T-helper 2 cell (primary cell): ENCODE measurements at places on chromosomes 6 and 20.

DNA sequence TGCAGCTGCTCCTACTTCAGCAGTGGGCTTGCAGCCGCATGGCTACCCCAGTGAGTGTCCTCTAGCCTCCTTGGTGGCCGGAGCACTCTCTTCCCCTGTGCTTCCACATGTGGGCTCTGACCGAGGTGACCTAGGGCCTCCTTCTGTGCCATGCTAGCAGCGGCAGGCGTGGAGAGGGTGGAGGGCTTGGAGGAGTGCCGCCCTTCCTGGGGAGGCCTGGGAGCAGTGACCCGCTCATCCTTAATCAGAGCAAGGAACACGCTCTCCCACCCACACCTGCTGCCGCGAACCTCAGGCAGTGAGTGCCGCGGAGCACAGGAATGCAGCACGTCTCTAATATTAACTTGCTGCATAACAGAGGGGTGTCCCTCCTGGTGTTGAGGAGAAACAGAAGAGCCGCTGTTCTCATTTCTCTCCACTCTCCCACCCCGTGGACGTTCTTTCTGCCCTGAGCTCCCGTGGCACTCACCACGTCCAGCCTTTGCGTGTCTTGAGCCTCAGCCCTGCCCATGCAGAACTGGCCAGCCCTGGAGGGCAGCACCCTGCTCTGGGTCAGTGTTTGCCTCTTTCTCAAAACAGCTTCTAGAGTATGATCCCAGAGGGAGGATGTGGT lies 31.9 kb downstream of the DUSP22 start:
- DNase-seq, result no peak

DNA sequence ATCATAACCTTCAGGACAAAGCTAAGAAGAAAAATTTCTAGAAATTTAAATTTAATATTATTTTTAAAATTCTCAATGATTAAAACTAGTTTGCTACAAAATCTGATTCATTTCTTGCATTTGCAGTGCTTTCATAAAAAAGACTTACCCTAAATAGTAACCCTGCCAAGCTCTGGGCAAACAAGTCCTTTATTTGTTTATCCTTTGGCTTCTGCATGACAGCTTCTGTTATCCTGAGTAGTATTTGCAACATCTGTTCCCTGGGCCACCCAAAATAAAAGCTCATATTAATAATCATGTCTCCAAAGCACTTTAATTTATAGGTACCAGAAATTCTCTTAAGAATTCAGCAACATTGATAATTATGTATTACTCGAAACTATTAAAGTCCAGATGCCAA lies 101.3 kb downstream of the RALGAPA2 start:
- no peak for DNase-seq

- no peak for DNase-seq
Observed at GRCh38 chr6:6179858-6180623, 140.4 kb downstream of the F13A1 start.

GRCh38 chr20:36532388-36532787 lies 8.9 kb upstream of the MYL9 start:
- no peak for DNase-seq

DNA sequence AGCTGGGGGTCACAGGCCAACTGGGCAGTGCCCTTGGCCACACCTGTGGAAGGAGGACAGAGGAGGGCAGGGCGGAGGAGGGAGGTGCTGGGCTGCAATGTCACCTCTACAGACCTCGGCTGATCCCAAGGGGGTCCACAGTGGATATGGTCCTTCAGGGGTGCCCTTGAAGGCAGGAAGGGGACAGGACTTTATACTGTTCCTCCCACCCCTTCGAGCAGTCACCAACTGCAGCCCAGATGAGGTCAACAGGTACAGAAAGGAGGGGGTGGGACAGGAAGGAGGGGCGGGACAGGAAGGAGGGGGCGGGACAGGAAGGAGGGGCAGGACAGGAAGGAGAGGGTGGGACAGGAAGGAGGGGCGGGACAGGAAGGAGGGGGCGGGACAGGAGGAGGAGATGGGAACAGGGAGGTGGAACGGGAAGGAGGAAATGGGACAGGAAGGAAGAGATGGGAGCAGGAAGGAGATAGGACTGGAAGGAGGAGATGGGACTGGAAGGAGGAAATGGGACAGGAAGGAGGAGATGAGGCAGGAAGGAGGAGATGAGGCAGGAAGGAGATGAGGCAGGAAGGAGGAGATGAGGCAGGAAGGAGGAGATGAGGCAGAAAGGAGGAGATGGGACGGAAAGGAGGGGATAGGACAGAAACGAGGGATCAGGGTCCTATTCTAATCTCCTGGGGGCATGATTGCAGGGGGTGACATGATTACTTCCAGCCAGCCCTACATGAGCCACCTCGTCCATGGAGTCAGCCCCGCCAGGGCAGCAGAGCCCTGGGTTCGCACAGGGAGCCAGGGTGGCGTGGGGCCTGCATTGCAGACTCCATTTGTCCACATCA lies 19.4 kb upstream of the MRGBP start:
- DNase-seq, result peak; percentile 16

- no peak for DNase-seq
Observed at GRCh38 chr6:100686216-100686615, 194.9 kb downstream of the ASCC3 start.

- DNase-seq, result peak; percentile 83
Observed at GRCh38 chr6:138454981-138455706, 44.1 kb downstream of the NHSL1 start.

- DNase-seq, result no peak
Observed at GRCh38 chr6:156687789-156688619, 89.2 kb upstream of the ARID1B start.

DNA sequence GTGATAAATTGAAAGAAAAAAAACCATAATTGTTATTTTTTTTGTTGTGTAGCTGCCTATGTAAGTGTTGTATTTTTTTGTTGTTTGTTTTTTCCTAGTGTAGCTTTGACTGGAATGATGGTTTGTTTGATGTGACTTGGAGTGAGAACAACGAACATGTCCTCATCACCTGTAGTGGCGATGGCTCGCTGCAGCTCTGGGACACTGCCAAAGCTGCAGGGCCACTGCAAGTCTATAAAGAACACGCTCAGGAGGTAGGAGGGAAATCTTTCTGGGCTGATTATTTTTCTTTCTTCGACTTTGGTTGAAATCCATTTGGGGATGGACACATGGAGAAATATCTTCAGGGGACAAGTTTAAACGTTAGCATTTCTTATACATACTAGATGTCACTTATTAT lies 3.8 kb downstream of the PEX7 start:
- no peak for DNase-seq

DNA sequence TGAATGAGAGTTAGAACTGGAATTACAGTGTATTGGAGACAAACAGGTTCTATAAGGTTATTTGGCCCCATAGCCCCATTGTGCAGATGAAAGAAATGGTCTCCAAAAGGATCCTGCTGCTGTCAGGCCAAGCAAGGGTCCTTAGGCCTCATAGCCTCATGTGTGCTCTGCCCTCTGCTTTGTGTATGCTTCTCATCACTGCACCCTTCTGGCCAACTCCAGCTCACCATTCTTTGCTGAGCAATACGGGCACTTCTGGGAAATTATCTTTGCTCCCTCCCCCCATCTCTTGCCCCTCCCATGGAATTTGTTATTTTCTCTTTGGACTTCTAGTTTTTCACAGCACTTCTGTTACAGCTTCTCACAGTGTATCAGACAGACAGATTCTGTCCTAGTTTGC lies 298.8 kb downstream of the FOXA2 start:
- no peak for DNase-seq

DNA sequence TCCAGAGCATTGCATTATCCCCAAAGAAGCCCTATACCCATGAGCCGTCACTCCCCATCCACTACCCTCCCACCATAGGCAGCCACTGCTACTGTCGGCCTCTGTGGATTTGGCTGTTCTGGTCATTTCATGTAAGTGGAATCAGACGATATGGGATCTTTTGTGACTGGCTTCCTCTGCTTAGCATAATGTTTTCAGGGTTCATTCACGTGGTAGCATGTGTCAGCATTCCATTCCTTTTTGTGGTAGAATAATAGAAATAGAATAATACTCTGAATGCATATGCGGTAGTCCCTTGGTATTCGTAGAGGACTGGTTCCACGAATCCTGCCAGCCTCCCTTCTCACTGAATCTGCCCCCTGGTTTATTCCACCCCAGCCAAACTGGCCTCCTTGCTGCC lies 402.6 kb upstream of the SULF2 start:
- no peak for DNase-seq

DNA sequence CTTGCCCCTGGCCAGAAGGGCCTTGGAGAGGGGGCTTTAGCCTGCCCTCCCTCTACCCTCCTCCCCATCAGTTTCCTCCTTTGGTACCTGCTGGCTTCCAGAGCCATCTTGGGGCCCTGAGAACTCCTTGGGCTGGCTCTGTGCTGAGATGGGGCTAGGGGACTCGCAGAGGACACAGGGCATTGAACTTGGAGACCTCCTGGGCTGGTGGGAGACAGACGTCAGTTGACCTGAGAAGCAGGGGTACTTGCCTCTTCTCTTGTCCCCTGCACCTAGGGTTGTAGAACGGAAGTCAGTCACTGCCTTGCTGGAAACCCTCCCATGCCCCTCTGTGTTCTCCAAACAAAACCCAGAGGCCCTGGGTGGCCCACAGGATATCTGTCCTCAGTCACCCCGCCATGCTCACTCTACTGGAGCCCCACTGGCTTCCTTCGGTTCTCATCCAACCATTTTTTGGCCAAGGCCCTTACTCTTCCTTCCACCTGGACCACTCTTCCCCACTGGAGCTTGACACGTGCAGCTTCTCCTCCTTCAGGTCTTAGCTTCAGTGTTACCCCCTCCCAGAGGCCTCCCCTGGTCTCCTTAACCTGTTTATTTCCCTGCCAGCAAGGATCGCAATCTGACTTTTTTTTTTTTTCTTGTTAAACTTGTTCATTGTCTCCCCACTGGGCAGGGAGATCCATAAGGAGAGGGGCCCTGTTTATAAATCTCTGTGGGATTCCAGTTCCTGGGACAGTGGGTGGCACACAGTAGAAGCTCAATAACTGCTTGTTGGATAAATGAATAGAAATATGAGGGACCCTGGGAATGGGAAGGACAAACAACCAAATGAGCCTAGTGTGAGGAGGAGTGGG lies 971 bp downstream of the RBCK1 start:
- no peak for DNase-seq

DNA sequence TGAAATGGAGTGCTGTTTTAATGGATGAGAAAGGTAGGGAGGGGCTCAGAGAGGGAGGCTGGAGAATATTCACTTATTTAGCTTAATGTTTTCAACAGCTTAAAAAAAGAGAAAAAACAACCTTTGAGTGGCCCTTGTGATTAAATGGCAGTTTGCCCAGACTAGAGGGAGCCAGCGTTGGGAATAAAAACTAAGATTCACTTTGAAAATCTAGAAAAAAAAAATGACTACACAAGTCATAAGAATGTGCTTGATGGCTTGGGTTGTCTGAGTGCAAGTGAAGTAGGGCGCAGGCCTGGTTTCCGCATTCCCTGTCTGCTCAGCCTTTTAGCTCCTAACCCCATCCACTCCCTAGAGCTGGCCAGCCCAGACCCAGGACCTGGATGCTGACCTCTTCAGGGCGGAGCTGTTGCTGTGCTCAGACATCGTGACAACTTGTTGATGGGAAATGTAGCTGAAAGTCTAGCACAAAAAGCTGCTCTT lies 28.9 kb downstream of the UTRN start:
- DNase-seq, result no peak

GRCh38 chr6:129340983-129341382 lies 369.0 kb downstream of the ARHGAP18 start:
- no peak for DNase-seq

DNA sequence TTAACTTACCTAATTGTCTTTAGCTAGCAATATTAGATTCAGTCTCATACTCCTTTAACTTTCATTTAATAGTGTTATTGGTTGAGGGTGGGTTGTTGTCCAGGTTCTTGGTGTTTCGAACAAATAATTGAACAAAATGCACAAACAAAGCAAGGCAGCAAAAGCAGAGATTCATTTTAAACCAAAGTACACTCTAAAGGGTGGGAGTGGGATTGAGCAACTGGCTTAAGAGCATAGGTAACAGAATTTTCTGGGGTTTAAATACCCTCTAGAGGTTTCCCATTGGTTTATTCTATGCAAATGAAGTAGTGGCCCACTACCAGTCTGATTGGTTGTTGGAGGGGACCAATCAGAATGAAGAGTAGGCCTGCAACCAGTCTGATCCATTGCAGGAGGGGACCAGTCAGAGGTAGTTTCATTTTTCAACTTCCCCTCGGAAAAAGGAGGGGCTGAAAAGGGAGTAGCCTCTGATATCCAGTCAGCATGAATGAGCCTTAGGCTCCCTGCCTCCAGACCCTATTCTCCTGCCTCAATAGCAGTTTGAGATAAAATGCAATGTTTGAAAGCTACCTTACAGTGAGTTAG lies 26.3 kb upstream of the RAB23 start:
- no peak for DNase-seq

GRCh38 chr6:5257400-5257799 lies 3.4 kb downstream of the LYRM4 start:
- no peak for DNase-seq

DNA sequence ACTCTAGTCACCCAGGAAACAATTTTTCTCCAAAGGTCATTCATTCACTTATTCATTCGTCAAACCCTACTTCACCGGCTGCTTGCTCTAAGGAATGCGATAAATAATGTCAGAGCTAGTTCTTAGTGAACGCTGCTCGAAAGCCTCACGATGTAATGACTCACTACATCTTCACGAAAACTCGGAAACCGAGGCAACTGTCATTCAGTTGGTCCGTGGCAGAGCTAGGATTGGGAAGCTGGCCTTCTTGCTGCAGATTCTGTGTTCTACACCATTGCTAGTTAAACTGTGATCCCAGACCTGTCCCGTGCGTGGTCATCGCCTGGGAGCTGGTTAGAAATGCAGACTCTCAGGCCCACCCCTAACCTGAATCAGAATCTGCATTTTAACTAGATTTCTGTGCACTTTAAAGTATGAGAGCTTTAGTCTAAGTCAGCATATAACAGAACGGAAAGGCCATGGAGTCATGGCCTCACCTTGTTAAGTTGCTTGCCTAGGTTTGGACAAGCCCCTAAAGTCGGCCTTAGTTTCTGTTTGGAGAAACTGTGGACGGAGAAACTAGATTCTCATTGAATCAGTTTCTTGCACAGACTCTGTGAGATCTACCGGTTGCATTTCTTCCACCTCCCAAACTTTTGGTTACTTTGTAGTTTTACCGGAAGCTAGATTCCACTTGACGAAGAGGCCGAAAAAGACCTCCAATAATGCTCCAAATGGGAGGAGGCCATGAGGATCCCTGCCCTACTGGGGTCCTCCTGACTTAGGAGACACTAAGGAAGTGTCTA lies 651 bp upstream of the CCND3 start:
- DNase-seq, result no peak

DNA sequence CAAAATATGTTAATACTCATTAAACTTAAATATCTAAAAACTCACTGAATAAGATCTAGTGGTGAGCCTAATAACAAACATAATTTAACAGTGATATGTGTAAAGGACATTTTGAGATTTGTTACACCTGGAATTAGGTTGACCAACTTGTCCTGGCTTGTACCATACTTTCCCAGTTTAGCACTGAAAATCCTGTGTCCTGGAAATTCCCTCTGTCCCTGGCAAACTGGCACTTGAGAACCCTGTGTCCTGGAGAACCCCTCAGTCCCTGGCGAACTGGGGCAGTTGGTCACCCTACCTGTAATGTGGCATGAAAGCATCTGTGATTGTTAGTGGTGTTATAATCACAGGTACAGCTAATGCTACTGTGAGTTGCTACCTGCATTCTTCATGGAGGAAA lies 6.9 kb upstream of the PRND start:
- DNase-seq, result no peak

GRCh38 chr20:50138479-50139393 lies 14.8 kb downstream of the PEDS1 start:
- no peak for DNase-seq
